ENCODE measurements at places on chromosomes 3 and 15.

DNA sequence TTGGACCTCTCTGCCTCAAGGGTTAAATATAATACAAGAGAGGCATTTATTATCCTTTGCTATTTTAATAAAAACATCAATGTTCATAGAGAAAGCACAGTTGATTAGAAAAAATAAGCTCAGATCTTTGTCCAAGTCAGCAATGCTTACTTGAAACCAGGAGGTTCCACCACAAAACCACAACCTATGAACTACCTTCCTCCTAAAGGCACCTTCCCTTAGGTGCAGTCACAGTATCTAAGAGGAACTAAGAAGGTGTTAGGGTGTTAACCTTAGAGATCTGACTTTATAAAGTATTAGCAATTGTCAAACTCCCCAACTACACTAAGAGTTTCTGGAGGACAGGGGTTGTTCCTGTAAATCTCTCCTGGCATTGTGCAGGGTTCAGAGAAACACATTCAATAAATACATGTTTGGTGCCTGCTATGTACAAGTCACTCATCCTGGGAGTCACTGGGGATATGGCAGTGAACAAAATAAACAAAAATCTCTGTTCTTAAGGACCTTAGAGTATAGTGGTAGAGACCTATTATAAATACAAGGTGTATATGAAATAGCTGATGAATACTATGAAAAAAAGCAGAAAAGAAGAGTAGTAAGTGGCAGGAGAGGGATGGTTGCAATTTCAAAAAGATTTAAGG is 208.6 kb downstream of the NFKBIZ start:
- H3K4me1 ChIP-seq: no peaks in the 10 kb centered on the region
- H3K27ac ChIP-seq: no peak overlapping the region
- H3K4me3 ChIP-seq: no peak overlapping the region
- H3K36me3 ChIP-seq: no peaks in the 10 kb centered on the region
- no peak for DNase-seq

- no peak within 1 kb of the TSS for H3K27ac ChIP-seq
- no peak for DNase-seq
- no peaks in the 10 kb centered on the region for H3K27me3 ChIP-seq
- H3K4me1 ChIP-seq: no peaks in the 10 kb centered on the region
Observed at GRCh38 chr3:161496508-161496907, at the start of gene OTOL1. Gene OTOL1 (plus strand): TSS chr3:161496808. CDS start chr3:161496808, 0 bp downstream.

- H3K4me1 ChIP-seq: no peaks in the 10 kb centered on the region
- no peak overlapping the region for H3K4me3 ChIP-seq
- no peak overlapping the region for H3K27ac ChIP-seq
- H3K36me3 ChIP-seq: no peaks in the 10 kb centered on the region
Observed at GRCh38 chr3:189999718-190000117, 121.0 kb downstream of the P3H2 start.

DNA sequence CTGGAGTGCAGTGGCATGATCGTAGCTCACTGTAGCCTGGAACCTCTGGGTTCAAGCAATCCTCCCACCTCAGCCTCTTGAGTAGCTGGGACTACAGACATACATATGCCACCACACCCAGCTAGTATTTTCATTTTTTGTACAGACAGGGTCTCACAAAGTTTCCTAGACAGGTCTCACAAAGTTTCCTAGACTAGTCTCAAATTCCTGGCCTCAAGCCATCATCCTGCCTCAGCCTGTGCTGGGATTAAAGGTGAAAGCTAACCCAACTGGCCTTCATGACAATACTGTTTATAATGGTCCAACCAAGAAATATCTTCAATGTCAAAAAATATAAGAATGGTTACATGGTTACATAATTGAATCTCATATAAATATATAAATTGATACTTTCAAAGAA is 24.0 kb downstream of the GPR176 start:
- no peak overlapping the region for H3K4me3 ChIP-seq
- no peaks in the 10 kb centered on the region for H3K27me3 ChIP-seq
- DNase-seq: no peak
- H3K27ac ChIP-seq: no peak overlapping the region

DNA sequence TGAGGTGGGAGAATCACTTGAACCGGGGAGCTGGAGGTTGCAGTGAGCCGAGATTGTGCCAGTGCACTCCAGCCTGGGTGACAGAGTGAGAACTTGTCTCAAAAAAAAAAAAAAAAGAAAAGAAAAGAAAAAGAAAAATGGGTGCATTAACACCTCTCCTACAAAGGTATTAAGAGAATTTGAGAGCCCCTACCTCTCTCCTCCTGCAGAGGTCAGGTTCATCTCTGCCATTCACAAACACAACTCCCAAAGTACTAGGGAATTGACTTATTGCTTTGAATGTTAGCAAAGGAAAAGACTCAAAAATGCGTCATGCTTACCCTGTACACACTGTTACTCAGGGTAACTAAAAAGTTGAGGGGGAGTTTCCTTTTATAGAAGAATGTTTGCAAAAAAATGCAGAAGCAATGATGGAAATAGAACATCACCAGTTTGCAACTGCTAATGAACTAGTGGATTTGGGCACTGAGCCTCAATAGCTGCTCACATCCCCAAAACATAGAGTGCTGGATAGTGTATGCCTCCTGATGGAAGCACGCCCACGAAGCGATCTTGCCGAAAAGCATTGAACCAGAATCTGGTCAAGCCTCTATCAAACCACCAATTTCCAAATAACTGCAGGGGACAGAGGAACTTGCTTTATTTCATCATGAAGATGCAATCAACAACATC is 15.5 kb upstream of the LYZL4 start:
- H3K4me1 ChIP-seq: no peaks in the 10 kb centered on the region
- H3K4me3 ChIP-seq: no peak overlapping the region
- H3K27ac ChIP-seq: no peak overlapping the region
- no peaks in the 10 kb centered on the region for H3K36me3 ChIP-seq
- DNase-seq: no peak
- no peaks in the 10 kb centered on the region for H3K27me3 ChIP-seq

DNA sequence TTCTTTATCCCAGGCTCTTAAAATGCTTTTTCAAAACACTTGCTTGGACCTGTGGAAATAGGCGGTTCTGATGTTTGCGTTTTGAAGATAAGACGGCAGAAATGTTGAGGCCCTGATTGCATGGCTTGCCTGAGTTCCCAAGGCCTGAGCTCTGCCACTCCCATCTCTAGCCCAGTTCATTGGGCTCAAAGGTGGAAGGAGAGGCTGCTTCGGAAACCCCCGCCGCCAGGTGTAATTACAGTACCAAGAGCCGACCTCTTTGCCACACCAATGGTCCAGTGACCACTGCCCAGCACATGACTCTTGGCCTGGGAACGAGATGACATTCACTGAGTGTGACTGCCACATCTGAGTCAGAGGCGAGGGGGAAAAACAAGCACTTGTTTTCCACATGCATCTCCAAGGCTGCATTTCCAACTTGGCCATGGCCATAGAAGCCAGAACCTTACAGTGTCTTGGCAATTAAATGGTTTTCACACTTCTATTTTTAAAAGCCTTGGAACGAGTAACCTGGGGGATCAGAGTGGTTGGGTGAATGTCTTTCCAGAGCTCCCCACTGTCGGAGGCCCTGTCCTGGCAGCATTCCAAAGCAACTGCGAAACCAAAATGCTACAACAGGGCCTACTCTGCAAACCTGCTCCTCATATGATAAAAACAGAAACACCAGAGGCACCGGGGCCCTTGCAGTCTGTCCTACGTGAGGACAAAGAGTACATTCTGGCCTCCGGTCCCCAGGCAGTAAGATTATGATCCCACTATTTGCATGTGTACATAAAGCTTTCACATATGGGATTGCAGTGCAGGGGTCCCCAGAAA is 63.8 kb upstream of the CGNL1 start:
- H3K27ac ChIP-seq: no peak overlapping the region
- no peak overlapping the region for H3K4me3 ChIP-seq
- H3K36me3 ChIP-seq: no peaks in the 10 kb centered on the region
- no peaks in the 10 kb centered on the region for H3K4me1 ChIP-seq

GRCh38 chr3:139198186-139198585 is 145.6 kb upstream of the MRPS22 start:
- no peak overlapping the region for H3K27ac ChIP-seq
- H3K4me1 ChIP-seq: no peaks in the 10 kb centered on the region
- H3K27me3 ChIP-seq: no peaks in the 10 kb centered on the region
- H3K4me3 ChIP-seq: no peak overlapping the region

DNA sequence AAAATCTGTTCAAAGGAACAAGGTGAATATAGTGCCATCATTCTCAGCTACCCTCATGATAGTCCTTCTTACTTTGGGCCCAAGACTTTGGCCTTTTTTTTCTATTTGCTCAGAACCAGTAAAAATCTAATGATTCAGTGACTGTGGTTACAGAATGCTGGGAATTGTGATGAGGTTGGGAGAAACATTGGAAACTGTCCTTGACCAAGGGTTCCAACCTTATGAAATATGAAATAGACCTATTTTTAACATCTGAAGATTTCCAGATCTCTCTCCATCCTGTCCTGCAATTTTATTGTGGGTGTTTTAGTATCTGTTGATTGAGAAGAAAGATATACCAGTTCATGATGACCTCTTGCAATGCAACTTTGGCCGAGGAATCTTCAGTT is 34.9 kb downstream of the TMEM45A start:
- DNase-seq: no peak
- no peaks in the 10 kb centered on the region for H3K27me3 ChIP-seq
- no peaks in the 10 kb centered on the region for H3K36me3 ChIP-seq
- no peaks in the 10 kb centered on the region for H3K4me1 ChIP-seq

DNA sequence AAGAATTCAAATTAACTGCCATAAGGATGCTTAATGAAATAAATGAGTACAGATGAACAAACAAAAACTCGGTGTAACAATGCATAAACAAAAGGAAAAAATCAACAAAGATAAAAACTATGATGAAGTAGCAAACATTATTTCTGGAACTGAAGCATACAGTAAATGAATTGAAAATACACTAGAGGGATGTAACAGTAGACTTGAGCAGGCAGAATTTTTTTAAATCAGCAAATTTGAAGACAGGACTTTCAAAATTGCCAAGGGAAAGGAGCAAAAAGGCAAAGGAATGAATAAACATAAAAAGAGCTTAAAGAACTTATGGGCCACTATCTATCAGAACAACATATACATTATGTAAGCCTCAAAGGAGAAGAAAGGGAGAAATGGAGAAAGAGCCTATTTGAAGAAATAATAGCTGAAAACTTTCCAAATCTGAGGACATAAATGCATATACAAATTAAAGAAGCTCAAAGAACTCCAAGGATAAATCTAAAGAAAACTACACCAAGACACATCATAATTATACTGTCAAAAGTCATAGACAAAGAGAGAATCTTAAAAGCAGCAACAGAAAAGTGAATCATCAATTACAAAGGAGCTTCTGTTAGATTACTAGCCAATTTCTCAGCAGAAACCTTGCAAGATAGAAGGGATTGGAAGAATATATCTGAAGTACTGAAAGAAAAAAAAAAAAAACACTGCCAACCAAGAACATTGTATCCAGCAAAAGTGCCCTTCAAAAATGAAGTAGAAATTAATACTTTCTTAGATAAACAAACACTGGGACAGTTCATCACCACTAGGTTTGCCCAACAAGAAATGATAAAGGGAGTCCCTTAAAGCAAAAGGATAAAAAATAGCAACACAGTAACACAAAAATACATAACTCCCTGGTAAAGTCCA is 15.5 kb downstream of the TOP2B start:
- H3K4me3 ChIP-seq: no peak overlapping the region
- H3K27me3 ChIP-seq: no peaks in the 10 kb centered on the region
- no peak for DNase-seq
- H3K27ac ChIP-seq: no peak overlapping the region
- H3K4me1 ChIP-seq: no peaks in the 10 kb centered on the region

- no peak overlapping the region for H3K4me3 ChIP-seq
- H3K27ac ChIP-seq: no peak overlapping the region
- H3K4me1 ChIP-seq: no peaks in the 10 kb centered on the region
- H3K36me3 ChIP-seq: no peaks in the 10 kb centered on the region
Observed at GRCh38 chr3:25910105-25910504, 120.2 kb downstream of the OXSM start.
